Stimulated activated CD4-positive, alpha-beta T cell treated with anti-CD3 and anti-CD28 coated beads, TNF-alpha, amount 100 ng/mL, for 1 hour (primary cell): ENCODE measurements at places on chromosomes 1 and 21.

DNA sequence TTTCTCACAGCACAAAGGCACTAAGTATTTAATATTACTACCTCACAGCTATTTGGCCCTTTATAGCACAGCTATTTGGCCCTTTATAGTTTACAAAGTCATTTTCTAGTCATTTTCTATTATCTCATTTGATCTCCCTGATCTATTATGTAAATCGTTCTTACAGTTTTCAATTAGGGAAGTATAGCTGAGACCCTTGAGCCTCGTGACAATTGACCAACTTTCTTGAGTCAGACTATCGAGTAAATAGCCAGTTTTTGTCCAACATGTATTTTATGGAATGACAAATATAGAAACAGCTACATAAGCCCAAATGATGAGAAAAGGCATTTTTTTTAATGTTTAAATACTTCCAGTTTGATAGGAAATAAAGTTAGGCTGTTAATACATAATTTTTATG is 7.0 kb upstream of the ANGPTL1 start:
- DNase-seq: no peak

DNA sequence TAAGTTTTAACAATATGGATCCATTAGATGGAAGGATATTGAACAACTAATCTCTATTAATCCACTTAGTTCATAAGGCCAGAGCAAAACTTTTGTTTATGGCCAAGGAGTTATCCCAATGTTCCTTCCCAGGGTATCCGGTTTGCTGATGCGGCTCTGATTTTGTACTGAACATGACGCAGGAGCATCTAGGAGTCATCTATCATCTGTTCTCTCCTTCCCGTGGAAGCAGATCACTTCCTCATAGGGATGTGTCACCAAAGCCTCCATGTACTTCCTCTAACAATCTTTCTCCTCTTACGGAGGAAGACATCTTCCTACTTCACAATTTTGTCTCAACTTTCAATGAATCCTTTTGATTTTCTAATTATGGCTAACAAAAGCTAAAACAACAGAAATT is 206.6 kb downstream of the APP start:
- DNase-seq: no peak

DNA sequence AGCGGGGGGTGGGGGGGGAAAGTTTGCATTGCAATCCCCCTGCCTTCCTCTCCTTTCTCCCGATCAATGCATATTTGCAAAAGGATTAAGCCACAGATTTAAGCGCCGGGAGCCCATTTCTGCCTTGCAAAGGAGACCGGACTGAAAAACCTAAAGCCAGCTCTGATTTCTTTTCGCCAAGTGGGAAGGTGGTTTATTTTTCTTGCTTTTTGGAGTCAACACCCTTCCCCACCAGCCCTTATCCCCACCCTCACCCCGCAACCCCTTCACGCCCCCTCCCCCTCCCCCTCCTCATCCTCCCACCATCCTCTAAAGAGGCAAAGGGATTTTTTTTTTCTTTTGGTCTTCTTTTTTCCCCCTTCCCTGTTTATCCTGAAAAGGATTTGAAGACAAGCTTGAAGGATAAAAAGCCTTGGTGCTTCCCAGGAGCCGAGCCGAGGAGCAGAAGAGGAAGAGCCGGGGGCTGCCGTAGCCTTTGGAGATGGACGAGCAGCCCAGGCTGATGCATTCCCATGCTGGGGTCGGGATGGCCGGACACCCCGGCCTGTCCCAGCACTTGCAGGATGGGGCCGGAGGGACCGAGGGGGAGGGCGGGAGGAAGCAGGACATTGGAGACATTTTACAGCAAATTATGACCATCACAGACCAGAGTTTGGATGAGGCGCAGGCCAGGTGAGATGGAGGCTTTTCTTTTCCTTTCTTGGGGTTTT is 513 bp downstream of the PBX1 start:
- no peak for DNase-seq

DNA sequence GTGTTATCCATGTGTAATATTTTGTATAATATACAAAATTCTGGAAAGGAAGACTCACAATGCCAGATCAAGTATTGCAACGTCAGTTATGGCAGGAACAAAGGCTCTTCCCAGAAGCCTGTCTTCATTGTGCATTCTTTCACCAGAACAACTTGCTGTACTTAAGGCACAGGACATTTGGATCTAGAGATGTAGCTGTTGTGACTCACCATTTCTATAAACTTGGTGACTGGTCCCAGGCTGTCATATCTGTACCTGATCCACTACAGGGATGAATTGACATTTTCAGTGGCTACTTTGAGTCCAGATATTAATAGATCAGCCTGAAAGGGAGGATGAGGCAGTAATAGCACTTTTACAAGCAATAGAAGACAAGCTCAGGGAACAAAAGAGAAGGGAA is 299.8 kb downstream of the DISC1 start:
- DNase-seq: no peak

DNA sequence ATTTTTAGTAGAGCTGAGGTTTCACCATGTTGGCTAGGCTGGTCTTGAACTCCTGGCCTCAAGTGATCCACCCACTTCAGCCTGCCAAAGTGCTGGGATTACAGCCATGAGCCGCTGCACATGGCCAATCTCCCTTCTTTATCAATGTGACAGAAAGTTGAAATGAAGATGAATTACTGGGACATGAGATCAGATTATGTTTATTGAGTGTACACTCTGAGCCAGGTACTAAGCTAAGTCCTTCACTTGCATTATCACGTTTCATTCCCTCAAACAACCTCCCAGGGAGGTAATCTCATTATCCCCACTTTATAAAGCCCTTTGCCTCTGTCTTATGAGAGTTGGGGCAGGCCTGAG is 6.3 kb upstream of the CHI3L2 start:
- no peak for DNase-seq

DNA sequence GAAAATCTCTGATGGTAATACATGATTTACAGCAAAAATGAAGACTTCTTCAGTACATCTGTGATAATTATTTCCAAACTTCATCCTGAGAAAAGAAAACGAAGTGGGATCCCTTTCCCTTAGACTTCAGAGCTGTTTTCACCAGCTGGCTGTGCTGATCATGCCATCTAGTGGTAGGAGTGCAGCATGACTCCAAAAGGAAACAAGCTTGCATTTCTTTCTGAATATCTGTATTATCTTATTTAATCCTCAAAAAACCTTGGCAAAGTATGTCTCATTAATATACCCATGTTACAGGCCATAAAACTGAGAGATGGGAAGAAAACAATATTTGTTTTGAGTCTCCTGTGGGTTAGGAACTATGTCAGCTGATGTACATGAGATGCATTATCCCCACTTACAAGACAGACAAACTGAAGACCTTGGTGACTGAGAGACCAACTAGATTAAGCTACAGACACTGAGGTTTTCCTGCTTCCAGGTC is 9.8 kb upstream of the GJA8 start:
- DNase-seq: no peak

GRCh38 chr1:181111559-181111958 is 23.1 kb downstream of the IER5 start:
- no peak for DNase-seq

DNA sequence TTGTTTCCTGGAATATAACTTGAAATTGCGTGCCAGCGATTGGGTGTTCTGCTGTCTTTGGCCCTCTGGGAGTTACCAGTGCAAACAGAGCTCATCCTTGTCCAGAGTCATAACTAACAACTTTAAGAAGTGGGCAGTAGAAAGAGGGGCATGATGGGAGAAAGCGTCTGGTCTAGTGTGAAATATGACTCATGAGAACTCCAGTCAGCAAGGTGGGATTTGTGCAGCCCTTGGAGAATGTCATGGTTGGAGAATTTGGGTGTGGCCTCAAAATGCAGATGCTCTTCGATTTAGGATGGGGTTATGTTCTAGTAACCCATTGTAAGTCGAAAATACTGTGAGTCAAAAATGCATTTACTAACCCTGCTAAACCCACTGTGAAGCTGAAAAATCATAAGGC is 12.9 kb downstream of the ATP1B1 start:
- no peak for DNase-seq

- no peak for DNase-seq
Observed at GRCh38 chr1:91850708-91851107, 35.2 kb downstream of the TGFBR3 start.

GRCh38 chr21:36103434-36103833 is 31.4 kb upstream of the CBR3 start:
- DNase-seq: no peak

DNA sequence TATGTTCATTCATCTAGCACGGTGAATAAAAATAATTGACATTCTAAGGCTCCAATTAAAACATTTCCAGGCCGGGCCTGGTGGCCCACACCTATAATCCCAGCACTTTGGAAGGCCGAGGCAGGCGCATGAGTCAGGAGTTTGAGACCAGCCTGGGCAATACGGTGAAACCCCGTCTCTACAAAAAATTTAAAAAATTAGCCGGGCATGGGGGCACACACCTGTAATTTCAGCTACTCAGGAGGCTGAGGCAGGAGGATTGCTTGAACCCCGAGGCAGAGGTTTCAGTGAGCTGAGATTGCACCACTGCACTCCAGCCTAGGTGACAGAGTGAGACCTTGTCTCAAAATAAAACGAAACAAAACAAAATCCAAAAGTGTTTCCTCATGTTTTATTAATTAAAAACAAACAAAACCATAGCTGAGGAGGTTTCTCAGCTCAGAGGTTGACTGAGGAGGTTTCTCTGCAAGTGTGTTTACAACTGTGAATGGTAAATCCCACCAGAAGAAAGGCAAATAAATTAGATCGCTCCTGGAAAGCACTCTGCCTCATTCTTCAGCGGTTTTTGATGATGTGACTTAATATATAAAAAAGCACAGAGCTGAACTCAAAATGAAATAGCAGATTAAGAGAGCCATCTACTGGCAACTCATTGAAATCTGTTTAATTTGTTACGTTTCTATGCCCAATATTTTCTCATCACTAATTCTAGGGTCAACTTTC is 37.7 kb upstream of the ATG4C start:
- no peak for DNase-seq

GRCh38 chr1:19533626-19534025 is 48.3 kb upstream of the CAPZB start:
- no peak for DNase-seq

- no peak for DNase-seq
Observed at GRCh38 chr1:92125204-92125603, 45.1 kb downstream of the BTBD8 start.

DNA sequence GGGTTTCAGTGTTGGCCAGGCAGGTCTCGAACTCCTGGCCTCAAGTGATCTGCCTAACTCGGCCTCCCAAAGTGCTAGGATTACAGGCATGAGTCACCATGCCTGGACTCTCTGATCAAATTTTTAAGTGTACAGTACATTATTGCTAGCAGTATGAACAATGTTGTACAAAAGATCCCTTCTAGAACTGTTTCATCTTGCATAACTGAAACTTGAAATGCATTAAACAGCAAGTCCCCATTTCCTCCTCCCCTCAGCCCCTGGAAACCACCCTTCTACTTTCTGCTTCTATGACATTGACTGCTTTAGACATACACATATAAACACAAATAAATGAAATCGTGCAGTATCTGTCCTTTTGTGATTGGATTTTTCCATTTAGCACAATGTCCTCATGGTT is 463.4 kb downstream of the PTPRC start:
- DNase-seq: no peak

DNA sequence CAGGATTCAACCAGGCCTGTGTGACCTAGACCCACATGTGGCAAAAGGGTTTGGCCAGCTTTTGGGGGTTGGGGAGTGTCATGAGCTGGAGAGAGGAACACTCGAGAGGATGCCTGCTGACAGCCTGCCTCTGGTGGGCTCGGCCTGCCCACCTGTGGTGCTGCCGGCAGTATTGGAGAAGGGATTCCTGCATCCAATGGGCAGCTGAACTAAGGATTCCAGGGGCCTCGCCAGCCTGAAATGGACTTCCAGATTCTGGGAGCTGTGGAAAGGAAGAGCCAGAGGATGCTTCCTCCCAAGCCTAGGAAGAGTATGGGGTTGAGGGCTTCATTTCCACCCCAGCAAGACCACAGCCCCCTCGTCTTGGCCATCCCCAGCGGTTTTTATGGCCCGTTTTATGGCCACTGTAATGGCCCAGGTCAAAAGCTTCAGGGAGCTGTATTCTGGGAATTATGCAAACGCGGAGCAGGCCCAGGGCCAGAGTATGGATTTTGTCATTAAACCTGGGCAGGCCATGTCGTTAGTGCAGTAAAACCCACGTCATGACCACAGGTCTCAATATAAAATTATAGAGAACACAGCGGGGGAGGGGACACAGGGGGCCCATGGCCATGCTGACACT is 63.6 kb downstream of the TMEM53 start:
- DNase-seq: no peak

GRCh38 chr1:30735668-30736498 is 12.5 kb upstream of the MATN1 start:
- no peak for DNase-seq

DNA sequence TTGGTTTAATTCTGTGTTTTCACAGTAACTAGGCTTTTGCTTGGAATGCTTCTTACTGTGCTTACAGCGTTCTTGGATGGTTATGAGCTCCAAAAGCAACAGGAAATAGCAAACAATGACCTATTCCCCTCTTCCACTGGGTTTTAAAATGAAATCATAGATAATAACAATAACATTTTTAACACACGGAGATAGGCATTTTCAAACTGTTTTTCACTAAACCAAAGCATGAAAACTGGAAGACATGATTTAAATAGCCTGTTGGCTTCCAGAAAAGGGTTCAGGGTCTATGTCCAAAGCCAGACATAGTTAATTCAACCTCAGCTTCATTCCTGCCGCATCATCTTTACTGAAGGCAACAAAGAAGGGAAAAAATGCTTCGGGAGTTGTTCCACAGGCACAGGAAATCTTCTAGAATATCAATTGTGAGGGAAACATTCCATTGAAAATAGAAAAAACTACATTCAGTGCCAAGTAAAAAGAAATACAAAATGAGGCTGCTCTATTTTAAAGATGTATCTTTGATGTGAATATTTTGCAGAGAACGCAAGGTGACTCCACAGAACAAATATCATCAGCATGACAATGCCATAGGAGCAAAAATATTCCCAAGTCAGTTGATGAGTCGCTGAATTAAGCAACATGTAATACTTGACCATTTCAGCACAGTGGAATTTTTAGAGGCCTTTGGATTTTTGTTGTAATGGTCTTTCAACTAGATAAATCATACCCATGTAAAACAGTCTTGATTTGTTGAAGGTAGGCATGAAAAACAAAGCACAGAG is 80.7 kb downstream of the NID1 start:
- no peak for DNase-seq

DNA sequence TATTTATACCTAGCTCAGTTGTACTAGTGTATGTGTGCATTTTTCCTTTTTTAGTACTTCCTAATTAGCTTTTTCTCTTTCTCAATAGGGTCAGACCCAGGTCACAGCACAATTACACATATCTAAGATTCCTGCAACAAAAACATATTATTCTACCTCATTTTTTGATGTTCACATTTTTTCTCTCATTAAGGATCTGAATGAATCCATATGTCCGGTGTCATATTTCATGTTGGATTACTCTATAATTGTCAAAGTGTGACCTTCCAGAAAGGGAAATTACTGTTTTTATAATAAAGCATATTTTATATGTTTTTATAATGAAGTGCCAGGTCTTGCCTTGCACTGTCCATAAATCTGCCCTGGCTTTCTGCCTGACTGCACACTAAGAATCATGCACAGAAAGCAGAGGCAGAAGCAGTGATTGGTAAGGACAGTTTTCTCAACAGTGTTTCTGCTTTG is 143.7 kb downstream of the KCNT2 start:
- DNase-seq: no peak
